GM23338 (cell line): ENCODE measurements at places on chromosomes 4 and X. TPM values are rescaled to one million over a fixed set of nuclear protein-coding genes. Genes with fewer than 3 reads are reported as not detected.

SSX4 gene
- 0.47 and 0.48 TPM in 2 replicates for polyA plus RNA-seq

GPR143 gene
- polyA plus RNA-seq: 7.4 and 9.4 TPM in 2 replicates

ALB gene
- polyA plus RNA-seq: not detected in 2 replicates

DRD5 gene
- 0.08 and 0.16 TPM in 2 replicates for polyA plus RNA-seq

MSX1 gene
- 0.40 and 0.61 TPM in 2 replicates for polyA plus RNA-seq

FABP2 gene
- polyA plus RNA-seq: not detected in 2 replicates

SLC35A2 gene
- 13.0 and 20.6 TPM in 2 replicates for polyA plus RNA-seq

MAGEB10 gene
- not detected in 2 replicates for polyA plus RNA-seq

CT45A8 gene
- polyA plus RNA-seq: not detected in 2 replicates

RASSF6 gene
- polyA plus RNA-seq: 0.37 and 0.79 TPM in 2 replicates

CXCL6 gene
- polyA plus RNA-seq: 11.8 and 14.7 TPM in 2 replicates

RTL9 gene
- polyA plus RNA-seq: not detected in 2 replicates

CCNG2 gene
- 5.4 and 7.1 TPM in 2 replicates for polyA plus RNA-seq

DIPK2B gene
- polyA plus RNA-seq: not detected in 2 replicates

GPM6B gene
- 76.4 and 82.6 TPM in 2 replicates for polyA plus RNA-seq

REST gene
- polyA plus RNA-seq: 34.2 and 44.7 TPM in 2 replicates

USP51 gene
- 2.8 and 3.5 TPM in 2 replicates for polyA plus RNA-seq

MAGED4B gene
- polyA plus RNA-seq: 145 and 157 TPM in 2 replicates

CHRNA9 gene
- 0.24 and 0.58 TPM in 2 replicates for polyA plus RNA-seq

SEPTIN6 gene
- polyA plus RNA-seq: 36.9 and 37.0 TPM in 2 replicates

F8A2 gene
- not detected in 2 replicates for polyA plus RNA-seq

ERAS gene
- polyA plus RNA-seq: 1.7 and 2.4 TPM in 2 replicates

FAT4 gene
- polyA plus RNA-seq: 0.53 and 0.68 TPM in 2 replicates

CXorf65 gene
- polyA plus RNA-seq: 0.79 and 1.1 TPM in 2 replicates

SLC16A2 gene
- polyA plus RNA-seq: 11.1 and 12.3 TPM in 2 replicates

ALAS2 gene
- polyA plus RNA-seq: 0.23 TPM in 1 of 2 replicates, not detected in the other

FNIP2 gene
- polyA plus RNA-seq: 2.7 TPM in 2 replicates

AFF2 gene
- polyA plus RNA-seq: 0.75 and 1.6 TPM in 2 replicates

ATXN3L gene
- polyA plus RNA-seq: not detected in 2 replicates

CPZ gene
- 24.6 and 29.9 TPM in 2 replicates for polyA plus RNA-seq

ATP10D gene
- polyA plus RNA-seq: 3.4 and 4.5 TPM in 2 replicates

S100G gene
- not detected in 2 replicates for polyA plus RNA-seq

MXRA5 gene
- polyA plus RNA-seq: 0.45 and 0.52 TPM in 2 replicates

ADH1A gene
- not detected in 2 replicates for polyA plus RNA-seq

FRMD7 gene
- polyA plus RNA-seq: not detected in 2 replicates

PSAPL1 gene
- not detected in 2 replicates for polyA plus RNA-seq

COL4A5 gene
- polyA plus RNA-seq: 13.2 and 15.5 TPM in 2 replicates

FUNDC1 gene
- polyA plus RNA-seq: 42.2 and 44.0 TPM in 2 replicates

DUSP21 gene
- polyA plus RNA-seq: not detected in 2 replicates

F11 gene
- 0.74 TPM in 1 of 2 replicates, not detected in the other for polyA plus RNA-seq

SYP gene
- 2.5 and 3.7 TPM in 2 replicates for polyA plus RNA-seq

PARM1 gene
- 4.3 and 4.9 TPM in 2 replicates for polyA plus RNA-seq

BCOR gene
- polyA plus RNA-seq: 25.5 and 25.8 TPM in 2 replicates

HPRT1 gene
- 76.8 and 79.4 TPM in 2 replicates for polyA plus RNA-seq

FAM133A gene
- 1.2 and 1.3 TPM in 2 replicates for polyA plus RNA-seq

COX7B2 gene
- polyA plus RNA-seq: not detected in 2 replicates

ARSJ gene
- polyA plus RNA-seq: 2.1 and 4.3 TPM in 2 replicates

HAUS7 gene
- polyA plus RNA-seq: 77.9 and 78.8 TPM in 2 replicates

DCK gene
- 16.9 and 18.3 TPM in 2 replicates for polyA plus RNA-seq

HELT gene
- 0.28 TPM in 1 of 2 replicates, not detected in the other for polyA plus RNA-seq
